NCI-H2107 (cell line): ENCODE measurements at places on chromosomes 7 and 10.

GRCh38 chr10:58700591-58700990 lies 187.9 kb downstream of the BICC1 start:
- no peak for DNase-seq

GRCh38 chr7:140176122-140176701 lies 571 bp downstream of the KDM7A start:
- DNase-seq, result no peak

DNA sequence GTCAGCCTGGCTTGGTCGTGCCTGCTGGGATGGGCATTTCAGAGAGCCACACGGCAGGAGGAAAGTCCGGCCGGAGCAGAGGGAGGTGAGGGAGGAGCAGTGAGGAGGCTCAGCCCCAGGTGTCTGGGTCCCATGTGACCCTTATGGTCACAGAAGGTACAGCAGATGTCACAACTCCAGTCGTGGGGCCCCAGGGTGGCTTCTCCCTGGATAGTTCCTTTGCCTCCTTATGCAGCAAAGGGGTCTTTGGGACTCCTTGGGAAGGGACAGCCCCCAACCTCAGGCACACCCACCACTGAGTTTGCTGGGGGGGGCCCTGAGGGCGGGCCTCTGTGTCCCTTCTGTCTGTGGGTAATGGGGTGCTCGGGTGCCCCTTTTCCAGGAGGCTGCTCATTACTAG lies 19.6 kb upstream of the PRKAG2 start:
- no peak for DNase-seq

GRCh38 chr10:48656914-48657305 lies 27.8 kb upstream of the WDFY4 start:
- DNase-seq, result no peak

GRCh38 chr10:89663144-89663543 lies 18.1 kb upstream of the PANK1 start:
- DNase-seq, result no peak

GRCh38 chr7:77473229-77474005 lies 57.3 kb upstream of the GSAP start:
- no peak for DNase-seq

- DNase-seq, result no peak
These were observed 37.0 kb upstream of the DNAJB6 start for GRCh38 chr7:157299613-157300368.

DNA sequence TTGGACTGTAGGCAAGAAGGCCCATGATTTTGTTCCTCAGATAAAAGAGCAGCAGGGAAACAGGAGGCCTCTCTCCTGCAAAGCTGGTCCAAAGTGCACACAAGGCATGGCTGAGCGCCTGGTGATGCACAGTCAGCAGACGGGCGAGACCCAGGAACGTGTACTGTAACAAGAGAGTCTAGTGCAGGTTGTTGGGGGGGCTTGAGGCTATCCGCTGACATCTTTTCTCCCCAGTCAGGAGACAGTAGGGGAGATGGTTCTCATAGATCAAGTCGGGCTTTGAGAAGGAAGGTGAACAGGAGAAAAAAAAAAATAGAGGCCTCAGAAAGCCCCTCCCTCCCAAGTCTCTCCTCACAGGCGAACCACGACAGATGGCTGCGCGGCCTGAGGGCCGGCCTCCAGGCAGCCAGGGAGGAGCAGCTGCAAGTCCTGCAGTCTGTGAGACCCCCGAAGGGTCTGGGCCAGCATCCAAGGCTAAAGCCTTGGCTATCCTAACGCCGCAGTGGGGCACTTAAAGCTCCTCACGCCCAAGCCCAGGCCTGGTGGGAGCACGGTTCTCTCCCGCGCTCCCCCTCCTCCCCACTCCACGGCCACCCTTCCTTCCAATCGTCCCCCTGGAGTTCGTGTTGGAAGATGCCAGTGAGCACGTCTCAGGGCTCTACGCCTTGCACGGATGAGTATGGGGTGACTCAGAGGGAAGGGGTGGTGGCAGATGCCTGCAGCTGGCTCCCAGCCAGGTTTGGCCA lies 68.3 kb downstream of the PRKAG2 start:
- no peak for DNase-seq

- DNase-seq, result no peak
These were observed 18.1 kb downstream of the EIF3B start for GRCh38 chr7:2372724-2373123.

DNA sequence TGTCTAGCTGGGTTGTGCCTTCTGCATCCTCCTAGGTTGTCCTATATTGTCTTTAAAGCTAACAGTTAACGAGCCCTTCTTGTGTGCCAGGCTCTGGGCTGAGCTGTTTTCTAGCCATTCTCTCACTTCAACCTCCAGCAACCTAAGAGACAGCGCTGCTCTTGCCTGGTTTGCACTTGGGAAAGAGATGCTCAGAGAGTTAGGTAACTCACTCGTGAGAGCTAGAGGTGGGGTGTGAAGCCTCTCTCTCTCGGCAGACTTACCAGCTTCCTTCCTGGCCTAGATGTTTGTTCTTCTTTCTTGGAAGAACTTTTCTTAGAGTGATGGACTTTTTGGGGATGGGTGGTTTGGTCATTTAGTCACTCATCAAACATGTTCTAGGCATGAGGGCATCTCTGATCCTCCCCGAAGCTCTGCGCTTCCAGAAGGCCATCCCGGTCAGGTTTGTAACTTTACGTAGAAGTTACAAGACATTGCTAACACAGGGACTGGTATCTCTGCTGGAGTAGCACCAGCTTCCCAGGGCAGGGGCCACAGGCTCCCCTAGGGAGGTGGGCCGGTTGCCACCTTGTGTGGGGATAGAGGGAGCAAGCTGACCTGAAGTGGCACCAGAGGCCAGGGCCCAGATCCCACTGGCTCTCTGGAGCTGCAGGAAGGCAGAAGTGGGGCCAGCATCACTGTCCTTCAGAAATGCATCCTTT lies 14.3 kb downstream of the TSPAN15 start:
- DNase-seq, result no peak

DNA sequence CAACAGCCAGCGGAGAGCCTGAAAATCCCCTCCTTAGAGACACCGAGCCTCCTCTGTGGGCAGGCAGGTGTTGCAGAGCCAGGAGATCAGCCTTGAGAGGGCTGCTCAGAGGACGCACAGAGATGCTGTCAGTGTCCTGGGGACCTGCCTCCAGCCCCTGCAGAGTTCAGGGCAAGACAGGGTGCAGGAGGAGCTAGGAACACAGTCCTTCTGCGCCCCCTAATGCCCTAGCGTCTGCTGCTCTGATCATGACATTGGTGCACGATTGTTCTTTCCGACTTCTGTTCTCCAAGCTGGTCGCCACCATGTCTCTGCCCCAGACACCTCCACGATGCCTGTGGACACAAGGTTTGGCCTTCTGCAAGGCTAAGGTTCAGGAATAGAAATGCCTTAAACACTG lies 613.7 kb upstream of the MKI67 start:
- DNase-seq, result no peak

- no peak for DNase-seq
These were observed 78.4 kb upstream of the NANOS1 start for GRCh38 chr10:118950997-118951637.

DNA sequence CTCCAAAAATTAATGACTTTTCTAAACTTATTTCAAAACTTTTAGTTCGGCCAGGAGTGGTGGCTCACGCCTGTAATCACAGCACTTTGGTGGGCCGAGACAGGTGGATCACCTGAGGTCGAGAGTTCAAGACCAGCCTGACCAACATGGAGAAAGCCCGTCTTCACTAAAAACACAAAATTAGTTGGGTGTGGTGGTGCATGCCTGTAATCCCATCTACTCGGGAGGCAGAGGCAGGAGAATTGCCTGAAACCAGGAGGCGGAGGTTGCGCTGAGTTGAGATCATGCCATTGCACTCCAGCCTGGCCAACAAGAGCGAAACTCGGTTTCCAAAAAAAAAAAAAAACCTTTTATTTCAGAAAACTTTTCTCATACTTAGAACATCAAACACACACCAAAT lies 8.3 kb downstream of the NAMPT start:
- DNase-seq, result no peak

- DNase-seq, result no peak
These were observed 858.5 kb downstream of the KCNMA1 start for GRCh38 chr10:76778914-76779795.

GRCh38 chr10:102653060-102653459 lies 8.8 kb downstream of the TRIM8 start:
- no peak for DNase-seq

GRCh38 chr10:68196701-68197100 lies 35.2 kb downstream of the ATOH7 start:
- DNase-seq, result no peak

DNA sequence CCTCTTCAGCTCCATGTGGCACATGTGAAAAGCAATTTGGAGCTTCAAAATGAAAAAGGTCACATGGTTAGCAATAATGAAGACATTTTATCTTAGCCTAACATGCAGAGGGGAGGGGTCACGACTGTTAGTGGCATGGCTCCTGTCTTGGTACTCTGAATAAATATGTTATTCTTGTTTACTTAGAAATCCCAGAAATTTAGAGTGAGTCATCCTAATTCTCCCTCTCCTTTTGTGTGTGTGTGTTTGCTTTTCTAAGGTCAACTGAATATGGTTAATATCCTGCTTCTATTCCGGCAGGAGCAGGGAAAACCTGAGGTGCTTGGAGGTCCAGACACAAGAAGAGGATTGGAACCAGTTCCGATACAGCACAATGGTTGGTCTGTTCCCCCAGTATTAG lies 17.6 kb downstream of the BCCIP start:
- no peak for DNase-seq

- no peak for DNase-seq
These were observed 19.0 kb downstream of the SH2B2 start for GRCh38 chr7:102305414-102306268.

GRCh38 chr7:156616269-156617202 lies 24.0 kb upstream of the RNF32 start:
- no peak for DNase-seq

GRCh38 chr10:18195060-18195799 lies 55.0 kb downstream of the CACNB2 start:
- no peak for DNase-seq

- no peak for DNase-seq
These were observed 5.1 kb upstream of the EMX2 start for GRCh38 chr10:117537436-117537903.

GRCh38 chr7:15828881-15829280 lies 142.4 kb upstream of the MEOX2 start:
- no peak for DNase-seq

DNA sequence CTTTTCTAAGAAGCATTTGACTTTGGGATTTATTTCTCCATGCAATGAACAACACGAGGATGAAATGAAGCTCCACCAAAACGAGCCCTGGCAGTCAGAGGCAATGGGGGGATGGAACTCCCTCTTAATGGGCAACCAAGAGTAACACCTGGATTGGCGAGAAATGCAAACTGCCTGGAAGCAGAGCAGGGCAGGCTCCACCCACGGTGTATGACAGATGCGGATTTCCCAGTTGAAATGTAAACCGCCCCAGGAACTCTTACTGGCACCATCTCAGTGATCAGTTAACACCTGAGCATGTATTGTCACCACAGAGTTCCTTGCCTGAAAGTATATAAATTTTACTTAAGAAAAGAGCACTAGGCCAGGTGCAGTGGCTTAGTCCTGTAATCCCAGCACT lies 47.3 kb upstream of the AUTS2 start:
- no peak for DNase-seq

DNA sequence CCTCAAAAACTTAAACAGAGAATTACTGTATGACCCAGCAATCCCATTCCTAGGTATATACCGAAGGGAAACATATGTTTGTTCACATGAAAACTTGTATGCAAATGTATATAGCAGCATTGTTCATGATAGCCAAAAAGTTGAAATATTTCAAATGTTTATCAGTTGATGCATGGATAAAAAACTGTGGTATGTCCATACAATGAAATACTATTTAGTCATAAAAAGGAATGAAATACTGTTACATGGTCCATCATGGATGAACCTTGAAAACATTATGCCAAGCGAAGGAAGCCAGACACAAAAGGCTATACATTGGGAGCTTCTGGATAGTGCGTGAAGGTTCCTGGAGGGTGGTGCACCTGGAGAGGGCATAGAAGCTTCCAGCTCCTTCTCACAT lies 11.0 kb upstream of the TRA2A start:
- no peak for DNase-seq

- DNase-seq, result no peak
These were observed 83.3 kb upstream of the CREB5 start for GRCh38 chr7:28328822-28329660.

DNA sequence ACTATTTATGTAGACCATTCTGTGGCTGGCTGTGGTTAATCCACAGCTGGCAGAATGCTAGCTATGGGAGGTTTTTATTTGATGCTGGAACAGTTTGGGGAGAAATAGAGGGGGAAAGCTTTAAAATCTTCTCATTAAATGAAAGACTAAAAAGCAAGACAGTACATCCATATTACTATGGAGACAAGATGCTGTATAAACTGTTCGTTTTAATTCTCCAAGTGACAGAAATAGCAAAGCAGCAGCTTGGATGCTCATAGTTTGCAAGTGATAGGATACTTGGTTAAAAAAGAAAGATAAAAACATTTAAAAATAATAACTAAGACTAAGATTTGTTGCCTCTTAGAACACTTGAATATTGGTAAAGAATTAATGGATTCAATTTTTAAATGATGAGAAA lies 304.9 kb upstream of the KAT6B start:
- no peak for DNase-seq

GRCh38 chr10:50567384-50567783 lies 56.4 kb downstream of the SGMS1 start:
- no peak for DNase-seq

GRCh38 chr10:50937230-50937907 lies 51.9 kb upstream of the A1CF start:
- DNase-seq, result no peak
